ENCODE measurements at places on chromosomes 5 and 9.

DNA sequence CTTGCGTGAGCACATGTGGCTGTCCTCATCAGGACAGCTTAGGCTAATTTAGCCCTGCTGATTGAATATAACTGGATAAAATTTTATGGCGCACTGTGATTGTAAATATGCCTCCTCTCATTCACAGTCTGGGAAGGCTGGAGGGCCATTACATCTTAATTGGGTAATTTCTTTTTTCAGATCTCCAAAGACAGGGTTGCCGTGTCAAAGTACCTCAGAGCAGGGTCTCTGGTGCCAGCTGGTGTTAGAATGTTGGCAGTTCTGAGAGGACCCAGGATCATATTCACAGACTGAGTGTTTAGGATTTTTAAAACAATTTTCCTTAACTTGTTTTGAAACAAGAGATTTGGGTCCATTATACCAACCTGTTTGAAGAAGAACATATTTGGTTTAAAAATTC, 455.7 kb upstream of the TLE4 start:
- DNase-seq = no peak

DNA sequence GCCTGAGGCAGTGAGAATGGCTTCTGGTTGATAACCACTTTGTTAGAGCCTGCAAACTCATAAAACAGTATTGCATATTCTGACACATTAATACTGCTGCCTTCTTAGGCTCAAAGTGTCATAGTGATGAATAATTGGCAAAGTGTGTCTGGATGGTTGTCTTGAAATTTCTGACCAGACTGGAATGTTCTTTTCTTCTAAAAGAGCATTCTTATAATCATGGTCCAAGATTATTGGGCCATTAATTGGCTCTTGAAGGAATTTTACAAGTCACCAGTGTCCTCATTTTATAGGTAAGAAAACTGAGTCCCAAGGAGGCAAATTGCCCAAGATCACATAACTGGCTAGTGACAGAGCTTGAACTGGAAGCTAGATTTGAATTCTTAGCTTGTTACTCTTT, 111.7 kb downstream of the PCSK1 start:
- DNase-seq = no peak

- no peak for DNase-seq
Measured at GRCh38 chr5:180350711-180351465, 2.2 kb downstream of the GFPT2 start.

- DNase-seq = no peak
Measured at GRCh38 chr5:171409164-171410136, 10.0 kb upstream of the FGF18 start.

- no peak for DNase-seq
Measured at GRCh38 chr5:5813441-5813840, 391.0 kb downstream of the ICE1 start.

DNA sequence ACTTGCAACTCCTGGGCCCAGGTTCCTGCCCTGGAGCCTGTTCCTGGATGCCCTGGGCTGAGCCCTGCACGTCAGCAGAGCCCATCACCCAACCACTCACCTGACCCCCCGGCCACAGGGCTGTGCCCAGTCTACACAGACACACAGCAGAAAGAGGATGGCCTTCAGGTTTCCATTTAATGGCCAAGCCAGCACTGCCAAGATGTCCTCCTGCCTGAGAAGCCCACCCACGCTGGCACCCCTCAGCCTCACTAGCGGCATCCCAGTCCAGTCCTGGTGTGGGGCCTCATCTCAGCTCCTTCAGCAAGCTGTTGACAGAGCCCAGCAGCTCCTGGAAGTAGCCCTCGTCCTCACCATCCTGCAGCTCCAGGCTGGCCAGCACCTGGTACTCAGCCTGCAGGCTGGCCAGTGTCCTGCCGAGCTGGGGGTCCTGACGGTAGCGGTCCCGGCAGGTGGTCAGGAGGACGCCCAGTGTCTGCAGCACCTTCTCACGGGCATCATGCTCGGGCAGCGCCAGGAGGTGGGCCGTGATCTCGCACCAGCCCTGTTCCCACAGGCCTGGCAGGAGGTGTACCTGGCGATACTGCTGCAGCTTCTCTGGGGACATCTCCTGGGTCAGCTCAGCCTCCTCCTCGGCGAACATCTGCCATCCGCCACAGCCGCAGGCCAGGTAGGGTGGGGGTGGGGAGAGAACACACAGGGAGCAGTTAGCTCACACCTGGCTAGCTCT, 71.9 kb upstream of the LRRTM2 start:
- no peak for DNase-seq

GRCh38 chr9:13351778-13352386, 72.4 kb upstream of the MPDZ start:
- no peak for DNase-seq

GRCh38 chr5:10858945-10859344, 97.9 kb upstream of the DAP start:
- no peak for DNase-seq

DNA sequence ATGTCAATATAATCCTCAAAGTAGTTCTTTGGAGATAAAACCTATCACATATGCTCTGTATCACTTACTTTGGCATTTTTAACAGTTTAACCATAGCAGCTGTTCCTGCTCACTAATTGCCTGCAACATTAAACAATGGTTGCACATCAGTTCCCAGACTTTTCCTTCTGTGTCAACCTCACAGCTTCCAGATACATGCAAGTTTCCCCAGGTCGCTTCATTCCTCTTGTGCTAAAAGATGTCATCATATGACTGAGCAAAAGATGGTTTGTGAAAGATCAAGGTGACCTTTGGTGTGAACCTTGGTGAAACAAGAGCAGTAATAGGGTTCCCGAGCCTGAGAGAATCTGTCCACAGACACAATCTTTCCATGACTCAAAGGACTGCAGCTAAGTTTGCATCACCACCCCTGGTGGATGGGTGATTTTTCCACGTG, 500.4 kb upstream of the PAPPA start:
- no peak for DNase-seq

DNA sequence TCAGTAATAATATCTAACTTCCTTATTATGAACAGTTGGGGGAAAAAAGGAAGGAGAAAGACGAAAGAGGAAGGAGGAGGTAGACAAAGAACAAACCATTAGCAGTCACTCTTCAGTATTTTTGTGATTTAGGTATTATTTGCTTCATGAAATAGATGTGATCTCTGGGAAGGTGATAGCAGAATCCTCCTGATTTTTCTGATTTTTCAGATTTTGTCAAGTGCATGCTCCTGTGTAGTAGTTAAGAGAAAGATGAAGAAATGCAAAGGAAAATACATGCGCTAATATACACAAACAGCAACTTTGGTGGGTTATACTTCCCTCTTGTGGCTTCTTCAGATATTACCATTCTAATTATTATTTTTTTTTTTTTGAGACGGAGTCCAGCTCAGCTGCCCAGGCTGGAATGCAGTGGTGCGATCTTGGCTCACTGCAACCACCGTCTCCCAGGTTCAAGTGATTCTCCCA, 31.6 kb downstream of the LMNB1 start:
- no peak for DNase-seq

DNA sequence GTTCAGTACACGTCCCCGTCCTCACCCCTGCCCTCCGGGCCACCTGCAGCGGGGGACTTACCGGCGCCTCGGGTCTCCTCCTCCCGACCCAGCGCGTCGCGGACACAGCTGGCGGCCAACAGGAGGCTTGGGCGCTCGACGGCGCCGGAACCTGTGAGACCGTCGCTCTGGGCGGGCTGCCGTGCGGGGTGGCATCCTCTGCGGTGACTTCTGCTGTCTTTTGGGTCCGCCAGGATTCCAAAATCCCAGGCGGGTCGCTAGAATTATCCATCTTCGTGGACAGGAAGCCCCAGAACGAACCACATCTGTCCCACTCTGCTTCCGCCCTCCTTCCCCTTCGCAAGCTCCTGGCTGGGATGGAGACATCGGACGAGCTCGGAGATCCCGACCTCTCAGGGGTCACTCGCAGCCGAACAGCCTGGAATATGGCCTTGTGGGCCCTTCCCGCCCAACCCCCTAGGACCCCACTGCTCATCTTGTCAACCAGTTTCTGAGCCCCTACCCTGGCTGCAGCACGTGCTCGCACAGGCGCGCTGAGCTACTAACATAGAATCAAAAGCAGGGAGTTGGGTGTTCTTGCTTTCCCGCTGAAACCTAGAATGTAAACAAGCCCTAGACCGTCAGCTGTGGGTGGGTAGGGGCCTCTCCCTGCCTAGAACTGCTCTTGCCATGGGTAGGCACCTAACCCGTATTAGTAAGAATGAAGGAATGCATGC, 947 bp upstream of the MARCHF3 start:
- no peak for DNase-seq

DNA sequence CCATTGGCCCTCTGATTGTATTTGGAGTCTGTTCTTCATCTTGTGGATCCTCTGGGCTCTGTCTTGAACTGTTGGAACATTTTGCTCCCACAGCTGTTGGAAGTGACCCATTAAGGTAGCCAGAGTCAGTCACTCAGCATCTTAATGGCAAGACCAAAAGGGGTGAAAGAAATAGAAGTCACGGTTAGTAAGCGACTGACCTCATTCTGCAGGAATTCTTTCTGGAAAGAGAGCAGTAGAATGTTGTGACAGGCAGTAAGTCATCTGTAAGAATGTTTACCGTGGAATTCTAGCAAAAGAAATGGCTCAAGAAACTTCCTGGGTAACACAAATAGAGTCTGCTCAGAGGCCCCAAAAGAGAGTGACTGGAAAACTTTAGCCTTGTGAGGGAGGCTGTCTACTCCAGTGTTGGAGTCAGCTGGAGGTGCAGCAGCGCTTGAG, 28.6 kb upstream of the TNC start:
- no peak for DNase-seq

DNA sequence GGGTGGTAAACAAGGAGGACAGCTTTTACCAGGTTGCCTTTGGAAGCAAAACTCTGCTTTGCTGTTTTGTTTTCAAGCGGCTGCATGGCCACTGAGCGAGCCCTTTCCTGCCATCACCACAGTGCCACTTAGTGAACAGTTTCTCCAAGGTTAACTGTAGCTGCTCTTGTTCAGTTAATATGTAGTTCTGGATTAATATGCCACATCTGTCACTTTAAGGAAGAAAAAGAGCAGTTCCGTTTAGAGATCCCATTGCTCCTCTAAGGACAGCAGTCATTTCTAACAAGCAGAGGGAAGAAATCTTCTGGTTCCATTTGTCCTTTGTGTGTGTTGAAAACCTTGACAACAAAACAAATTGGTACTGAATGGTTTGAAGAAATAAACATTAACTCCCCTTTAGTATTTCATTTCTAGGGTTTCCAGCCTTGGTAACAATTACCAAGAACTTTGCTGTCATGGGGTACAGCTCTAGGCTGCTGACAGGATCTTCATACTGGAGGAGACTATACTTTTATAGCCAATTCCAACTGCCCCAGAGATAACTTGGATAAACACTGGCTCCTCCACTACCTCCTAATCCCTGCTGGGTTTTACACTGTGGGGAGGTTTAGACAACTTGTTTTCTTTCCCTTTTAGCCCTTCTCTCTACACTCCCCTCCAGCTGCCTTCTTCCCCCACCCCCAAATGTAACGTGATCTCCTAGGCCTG, 10.3 kb upstream of the ABL1 start:
- DNase-seq = no peak

DNA sequence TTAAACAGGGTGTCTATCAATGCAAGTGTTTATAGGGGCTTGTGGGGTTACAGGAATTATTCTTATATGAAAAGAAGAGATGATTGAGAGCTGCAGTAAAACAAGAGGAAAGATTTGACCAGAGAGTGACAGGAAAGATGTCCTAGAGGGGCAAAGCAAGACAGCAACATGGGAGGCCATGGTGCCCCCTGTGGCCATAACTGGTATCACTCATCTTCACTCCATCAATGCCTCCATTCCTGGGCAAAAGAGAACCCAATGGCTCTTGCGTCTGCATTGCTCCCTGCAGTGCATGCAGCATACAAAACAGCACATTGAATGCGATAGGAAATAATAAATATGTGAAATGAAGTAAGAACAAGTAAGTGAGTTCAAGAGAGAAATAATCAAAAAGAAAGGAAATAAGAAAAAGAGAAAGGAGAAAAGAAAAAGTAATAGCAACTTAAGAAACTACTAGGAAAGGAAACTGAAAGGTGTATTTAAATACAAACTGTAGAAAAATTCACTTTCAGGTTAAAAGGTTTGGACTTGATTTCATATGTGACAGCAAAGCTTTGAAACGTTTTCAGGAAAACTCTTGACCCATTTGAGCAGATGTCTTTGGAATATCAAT, 206.6 kb downstream of the SEMA5A start:
- DNase-seq = no peak

DNA sequence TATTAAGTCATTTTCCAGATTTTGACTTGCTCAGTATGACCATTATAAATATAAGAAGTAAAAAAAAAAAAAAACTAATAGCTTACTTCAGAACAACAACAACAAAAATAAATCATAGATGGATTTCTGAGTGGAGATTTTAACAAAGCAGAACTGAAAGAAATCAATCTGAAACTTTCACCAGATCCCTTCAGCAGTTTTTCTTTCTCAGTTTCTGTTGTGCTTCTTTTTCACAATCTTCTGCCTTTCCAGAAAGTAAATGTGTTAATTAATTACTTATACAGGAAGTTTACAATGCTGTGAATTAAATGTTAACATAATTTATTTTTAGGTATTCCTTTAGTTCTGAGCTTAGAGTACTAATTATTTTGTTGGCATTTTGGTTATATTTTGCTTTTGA, 73.5 kb downstream of the CHSY3 start:
- no peak for DNase-seq

- DNase-seq = no peak
Measured at GRCh38 chr5:112018846-112019245, 261.9 kb upstream of the NREP start.

GRCh38 chr5:1952021-1952420, 69.3 kb upstream of the IRX4 start:
- DNase-seq = no peak

DNA sequence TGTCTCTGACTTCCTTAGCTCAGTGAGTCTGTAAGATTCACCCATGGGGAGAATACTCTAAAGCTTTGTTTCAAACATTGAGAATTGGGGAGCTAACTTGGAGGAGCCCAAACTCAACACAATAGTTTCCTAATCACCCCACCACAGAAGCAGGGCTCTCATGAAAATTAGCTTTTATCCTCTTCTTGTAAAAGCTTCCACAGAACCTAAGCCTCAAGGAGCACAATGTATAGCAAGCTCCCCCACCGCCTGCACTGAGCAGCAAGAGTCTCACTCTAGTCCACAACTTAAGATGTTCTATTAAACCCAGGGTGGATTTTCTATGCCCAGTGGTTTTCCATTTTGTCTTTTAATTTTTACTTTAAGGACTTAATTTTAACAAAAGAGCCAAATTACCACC, 48.9 kb upstream of the GRHPR start:
- DNase-seq = no peak

- no peak for DNase-seq
Measured at GRCh38 chr5:122408592-122409224, 96.7 kb downstream of the SNCAIP start.

- no peak for DNase-seq
Measured at GRCh38 chr9:2967766-2968165, 123.9 kb upstream of the PUM3 start.

DNA sequence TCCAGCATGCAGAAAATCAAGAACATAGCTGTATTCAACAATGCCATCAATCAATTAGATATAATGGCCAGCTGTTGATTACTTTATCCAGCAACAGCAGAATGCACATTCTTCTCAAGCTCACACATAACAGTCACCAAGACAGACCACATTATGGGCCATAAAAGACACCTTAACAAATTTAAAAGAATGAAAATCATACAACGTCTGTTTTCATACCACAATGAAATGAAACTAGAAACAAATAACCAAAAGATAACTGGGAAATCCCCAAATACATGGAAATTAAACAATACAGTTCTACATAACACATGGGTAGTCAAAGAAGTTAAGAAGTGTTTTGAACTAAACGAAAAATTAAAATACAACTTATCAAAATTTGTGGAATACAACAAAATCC, 130.9 kb upstream of the GNA14 start:
- no peak for DNase-seq

- no peak for DNase-seq
Measured at GRCh38 chr9:26033336-26033735, 355.1 kb upstream of the TUSC1 start.

Measured in stimulated activated CD8-positive, alpha-beta memory T cell treated with anti-CD3 and anti-CD28 coated beads, Interleukin-2, amount 100 ng/mL, for 1 hour (primary cell).